ENCODE measurements at places on chromosomes 7 and 10. TPM values are rescaled to one million over a fixed set of nuclear protein-coding genes. Genes with fewer than 3 reads are reported as not detected.
A peak's percentile ranks its signal among the peaks of the same experiment; 100 is the strongest.

The GPR15LG gene
- total RNA-seq: not detected

DNA sequence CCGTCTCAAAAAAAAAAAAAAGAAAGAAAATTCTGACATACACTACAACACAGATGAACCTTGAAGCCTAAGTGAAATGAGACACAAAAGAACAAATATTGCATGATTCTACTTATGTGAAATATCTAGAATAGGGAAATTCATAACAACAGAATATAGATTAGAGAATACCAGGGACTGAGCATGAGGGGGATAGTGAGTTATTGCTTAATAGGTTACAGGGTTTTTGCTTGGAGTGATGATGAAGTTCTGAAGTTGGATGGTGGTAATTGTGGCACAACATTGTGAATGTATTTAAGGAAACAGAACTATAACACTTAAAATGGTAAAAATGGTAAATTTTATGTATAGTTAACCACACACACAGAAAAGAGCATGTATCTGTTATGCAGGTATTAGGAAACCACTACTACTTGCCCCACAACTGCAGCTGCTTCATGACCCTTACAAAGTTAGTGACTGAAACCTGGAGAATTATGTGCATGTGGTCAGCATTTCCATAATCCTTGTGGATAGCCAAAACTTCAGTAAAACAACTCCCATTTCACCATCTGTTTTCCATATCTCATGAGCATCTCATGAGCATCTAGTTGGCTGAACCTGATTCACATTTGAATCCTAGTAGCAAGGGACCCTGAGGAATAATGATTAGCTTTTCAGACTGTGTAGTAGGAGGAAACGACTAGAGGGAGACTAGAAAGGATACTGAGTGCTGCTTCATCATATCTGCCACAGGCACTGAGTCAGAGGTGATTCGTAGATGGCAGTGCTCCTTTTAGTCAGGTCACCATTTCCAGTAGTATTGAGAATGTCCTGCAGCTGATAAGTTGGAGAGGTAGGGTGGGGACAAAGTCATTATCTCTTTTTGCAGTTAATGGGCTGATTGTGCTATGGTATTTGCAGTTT is 26.3 kb downstream of the SAMD8 start:
- peak; percentile 61 for DNase-seq

- no peak for DNase-seq
Measured at GRCh38 chr7:101035941-101036340, 16.1 kb downstream of the MUC17 start.

GRCh38 chr10:110174201-110174600 is 33.2 kb upstream of the MXI1 start:
- DNase-seq: no peak

DNA sequence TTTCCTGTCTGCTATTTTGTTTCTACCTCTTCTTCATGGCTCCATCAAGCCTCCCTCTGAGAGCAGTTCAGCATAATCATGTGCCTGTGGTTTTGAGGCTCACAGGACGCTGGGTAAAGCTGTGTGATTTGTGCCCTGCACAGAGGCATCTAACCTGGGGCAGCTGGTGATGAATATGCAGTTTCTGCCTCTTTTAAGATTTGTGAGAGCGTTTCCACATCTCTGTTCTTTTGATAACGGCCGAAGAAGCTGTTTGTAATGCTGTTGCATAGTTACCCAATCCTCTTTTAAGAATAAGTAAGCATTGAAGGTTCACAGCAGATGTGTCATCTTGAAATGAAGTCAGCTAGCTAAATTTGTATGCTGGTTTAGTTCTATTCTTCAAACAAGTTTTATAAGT is 45.2 kb downstream of the PNLIPRP3 start:
- no peak for DNase-seq

DNA sequence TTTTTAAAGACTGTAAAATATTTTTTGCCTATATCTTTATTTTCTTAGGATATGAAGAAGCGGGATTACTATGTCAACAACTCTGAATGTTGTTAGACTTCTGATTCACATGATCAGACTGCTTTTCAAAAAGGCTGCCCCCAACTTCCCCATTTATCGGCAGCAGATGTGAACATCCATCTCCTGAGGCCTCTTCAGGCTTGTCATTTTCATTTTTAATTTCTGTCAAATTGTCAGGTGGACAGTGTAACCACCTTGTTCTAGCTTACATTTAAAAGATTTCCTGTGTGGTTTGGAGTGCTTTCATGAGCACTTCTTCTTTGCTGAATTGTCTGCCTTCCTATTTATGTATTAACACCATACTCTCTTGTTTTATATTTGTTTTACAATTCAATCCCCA is 78.8 kb upstream of the GSDME start:
- no peak for DNase-seq

- DNase-seq: peak; percentile 42
Measured at GRCh38 chr7:151076863-151077704, 3.5 kb downstream of the FASTK start.

Measured in lung microvascular endothelial cell (primary cell).